Midbrain (tissue), 1 donor: ENCODE measurements at places on chromosomes 7 and 10.
A peak's percentile ranks its signal among the peaks of the same experiment; 100 is the strongest.

DNA sequence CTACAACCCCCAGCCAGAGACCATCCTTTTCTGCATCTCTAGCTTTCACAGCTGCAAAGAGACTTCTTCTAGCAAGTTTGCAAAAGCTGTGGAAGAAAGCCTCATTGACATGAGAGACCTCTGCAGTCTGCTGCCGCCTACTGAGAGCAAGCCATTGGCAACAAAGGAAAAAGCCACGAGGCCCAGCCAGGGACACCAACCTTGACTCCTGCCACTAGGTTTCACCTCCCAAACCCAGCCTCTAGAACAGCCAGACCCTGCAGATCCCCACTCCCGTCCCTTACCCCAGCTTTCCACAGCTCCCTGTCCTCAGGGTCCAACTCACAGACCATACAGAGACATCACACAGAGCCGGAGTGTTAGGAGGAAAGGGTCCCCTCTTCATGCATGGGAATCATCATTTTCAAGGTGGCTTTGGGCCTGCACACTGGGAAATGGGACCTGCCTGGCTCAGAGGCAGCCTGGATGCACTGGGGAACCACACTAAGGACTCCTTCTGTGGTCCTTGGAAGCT is 14.6 kb upstream of the C10orf53 start:
- no peak for DNase-seq

- DNase-seq, result no peak
Measured at GRCh38 chr10:58502956-58503355, 9.7 kb upstream of the BICC1 start.

- DNase-seq, result peak; percentile 42
Measured at GRCh38 chr7:79050603-79051002, 402.9 kb downstream of the MAGI2 start.

- peak; percentile 48 for DNase-seq
Measured at GRCh38 chr10:79292891-79293746, 54.1 kb upstream of the PPIF start.

DNA sequence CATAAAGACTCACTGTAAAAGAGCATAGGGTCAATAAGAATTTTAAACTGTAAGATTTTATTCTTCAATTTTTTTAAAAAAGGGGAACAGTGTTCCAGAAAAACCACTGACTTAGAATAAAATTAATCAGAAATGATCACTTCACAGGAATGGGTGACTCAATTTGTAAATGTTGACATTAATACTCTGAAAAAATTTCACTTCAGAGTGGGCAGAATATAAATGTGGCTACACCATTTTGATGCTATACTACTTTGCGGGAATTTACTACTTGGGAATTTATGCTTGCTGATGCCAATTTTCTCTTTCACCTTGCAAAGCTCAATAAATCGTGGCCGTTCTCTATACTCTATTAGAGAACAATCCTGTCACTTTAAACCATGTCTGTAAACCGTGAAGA is 126.9 kb downstream of the HIBADH start:
- DNase-seq, result no peak

GRCh38 chr7:159229683-159230475 is 85.2 kb upstream of the VIPR2 start:
- DNase-seq, result no peak

DNA sequence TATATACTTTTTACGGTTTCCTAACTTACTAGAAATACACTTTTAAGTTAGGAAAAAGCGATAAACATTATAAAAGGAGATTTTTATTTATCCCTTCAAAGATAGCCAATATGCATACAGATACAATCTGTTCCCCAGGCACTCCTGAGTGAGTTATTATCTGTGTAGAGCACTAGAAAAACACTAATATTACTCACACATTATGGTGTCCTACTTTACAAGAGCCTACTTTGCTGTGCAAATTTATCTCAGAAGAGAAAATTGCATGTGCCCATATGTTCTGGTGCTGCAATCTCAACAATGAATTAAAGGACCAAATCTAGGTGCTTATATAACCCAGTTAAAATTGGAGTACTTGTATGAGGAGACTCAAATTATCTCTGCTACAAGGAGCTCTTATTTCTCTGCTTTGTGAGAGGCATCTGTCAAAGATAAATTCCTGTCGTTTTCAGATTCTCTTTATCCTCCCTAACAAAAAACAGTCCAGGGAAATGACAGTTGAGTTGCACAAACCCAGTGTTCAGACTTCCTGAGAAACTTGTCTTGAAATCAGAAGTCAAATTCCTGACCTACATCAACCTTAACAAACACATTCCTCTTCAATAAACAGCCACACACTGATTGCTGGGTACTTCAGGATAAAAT is 28.9 kb downstream of the CPA1 start:
- DNase-seq, result no peak

GRCh38 chr7:48446721-48447120 is 275.5 kb downstream of the ABCA13 start:
- no peak for DNase-seq

- no peak for DNase-seq
Measured at GRCh38 chr7:47188653-47189315, 393.1 kb downstream of the TNS3 start.

GRCh38 chr10:94287336-94287735 is 75.4 kb downstream of the NOC3L start:
- DNase-seq, result no peak

- no peak for DNase-seq
Measured at GRCh38 chr10:128035557-128035973, 90.7 kb downstream of the MKI67 start.

DNA sequence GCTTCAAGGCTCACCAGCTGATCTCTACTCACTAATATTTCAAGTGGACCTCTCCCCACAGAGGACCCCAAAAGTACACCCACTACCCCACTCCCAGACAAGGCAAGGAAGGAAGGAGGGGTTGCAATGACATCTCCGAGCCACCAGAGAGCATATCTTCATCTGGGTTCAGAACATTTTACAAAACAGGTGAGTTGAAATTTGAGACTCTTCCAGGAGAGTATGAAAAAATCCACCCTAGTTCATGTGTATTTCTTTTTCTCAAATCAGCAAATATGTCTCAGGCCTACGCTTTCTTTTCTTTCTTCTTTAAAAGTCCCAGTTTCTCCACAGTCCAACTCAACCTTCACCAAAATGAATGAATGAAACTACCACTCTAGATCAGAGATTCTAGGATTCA is 61.9 kb downstream of the SGMS1 start:
- DNase-seq, result peak; percentile 54

DNA sequence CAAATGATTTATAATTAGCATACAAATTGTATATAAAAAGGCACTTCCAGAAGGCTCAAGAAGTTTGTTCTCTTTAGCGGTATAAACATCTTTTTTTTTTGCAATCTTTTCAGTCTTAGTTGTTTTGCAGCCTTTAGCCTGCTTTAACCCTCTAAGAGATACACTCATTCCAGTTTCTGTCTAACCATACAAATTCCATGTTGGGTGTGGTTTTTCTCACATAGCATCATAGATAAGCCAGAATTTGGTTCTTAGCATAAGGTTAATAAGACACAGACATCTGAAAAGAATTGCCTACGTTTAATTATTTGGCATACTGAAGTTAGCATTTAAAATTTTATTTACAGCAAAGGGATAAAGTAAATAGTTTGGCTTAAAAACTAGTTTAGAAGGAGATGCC is 92.5 kb upstream of the NPVF start:
- no peak for DNase-seq

DNA sequence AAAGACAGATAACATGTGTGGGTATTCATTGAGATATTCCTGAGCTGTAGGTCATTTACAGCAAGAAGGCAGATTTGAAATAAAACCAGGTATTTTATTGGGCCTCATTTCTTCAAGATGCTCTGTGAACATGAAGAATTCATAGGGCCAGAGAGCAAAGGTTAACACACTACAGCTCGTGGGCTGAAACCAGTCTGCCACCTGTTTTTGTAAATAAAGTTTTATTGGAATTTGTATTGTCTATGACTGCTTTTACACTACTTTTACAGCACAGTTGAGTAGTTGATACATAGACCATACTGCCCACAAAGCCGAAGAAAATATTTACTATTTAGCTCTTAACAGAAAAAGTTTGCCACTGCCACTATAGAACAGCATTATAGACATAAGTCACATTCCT is 22.1 kb upstream of the LIPA start:
- DNase-seq, result no peak

- DNase-seq, result no peak
Measured at GRCh38 chr7:41886262-41886900, 183.5 kb upstream of the INHBA start.

DNA sequence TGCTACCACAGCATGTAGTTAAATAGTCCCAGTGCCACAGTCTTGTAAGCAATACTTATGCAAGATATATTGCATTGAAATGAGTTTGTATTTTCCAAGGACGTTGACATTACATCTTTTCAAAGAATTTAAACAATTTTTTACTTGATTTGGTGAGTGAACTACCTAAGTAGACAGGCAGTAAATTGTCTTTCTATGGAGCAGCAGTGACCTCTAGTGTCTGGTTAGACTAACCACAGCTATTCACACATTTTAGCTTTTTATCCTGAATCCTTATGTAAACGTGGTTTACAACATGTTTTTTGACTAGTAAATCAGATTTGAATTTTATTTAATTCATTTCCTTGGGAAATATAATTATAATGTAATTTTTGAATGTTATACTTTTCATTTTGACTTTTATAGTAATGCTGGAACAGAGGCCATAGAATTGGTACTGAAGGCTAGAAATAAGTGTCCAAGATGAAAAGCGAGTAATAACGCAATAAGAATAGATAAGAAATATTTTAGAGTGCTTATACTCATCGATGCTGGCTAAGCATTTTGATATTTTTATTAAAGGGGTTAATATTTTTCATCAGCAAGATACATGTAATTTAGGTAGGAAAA is 5.6 kb downstream of the LRRTM3 start:
- DNase-seq, result peak; percentile 66

GRCh38 chr10:15167411-15168290 is 842 bp downstream of the NMT2 start:
- peak; percentile 36 for DNase-seq

GRCh38 chr10:43383204-43383971 is 12.0 kb downstream of the FXYD4 start:
- DNase-seq, result no peak

- DNase-seq, result no peak
Measured at GRCh38 chr7:145698526-145699262, 417.9 kb upstream of the CNTNAP2 start.
